SIG-M5 (cell line): ENCODE measurements at places on chromosomes 2 and 18.

DNA sequence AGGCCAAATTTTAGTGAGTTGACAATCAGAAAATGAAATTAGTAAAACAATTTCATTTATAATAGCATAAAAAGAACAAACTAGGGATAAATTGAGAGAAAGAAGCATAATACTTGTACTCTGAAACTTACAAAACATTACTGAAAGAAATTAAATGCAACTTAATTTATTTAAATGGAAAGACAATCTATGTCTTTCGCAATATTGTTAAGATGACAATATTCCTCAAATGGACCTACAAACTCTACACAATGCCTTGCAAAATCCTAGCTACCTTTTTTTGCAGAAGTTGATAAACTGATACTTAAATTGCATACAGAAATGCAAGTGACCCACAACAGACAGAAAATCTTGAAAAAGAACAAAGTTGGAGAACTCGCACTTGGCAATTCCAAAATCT lies 9.1 kb downstream of the EPG5 start:
- DNase-seq = no peak

DNA sequence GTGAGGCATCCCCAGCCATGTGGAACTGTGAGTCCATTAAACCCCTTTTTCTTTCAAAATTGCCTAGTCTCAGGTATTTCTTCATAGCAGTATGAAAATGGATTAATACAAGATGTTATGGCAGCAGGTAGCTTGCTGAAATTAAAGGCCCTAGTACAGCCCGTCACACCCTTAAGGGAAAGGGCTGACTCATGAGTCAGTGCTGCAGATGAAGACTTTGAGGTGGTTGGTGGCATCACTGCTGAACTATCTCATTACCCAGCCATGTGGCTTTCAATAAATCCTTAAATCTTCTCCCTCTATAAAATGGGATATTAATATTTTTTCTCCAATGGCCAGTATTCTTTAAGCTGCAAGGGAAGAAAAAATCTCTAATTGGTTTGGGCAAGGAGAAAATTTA lies 226.1 kb upstream of the CCDC68 start:
- no peak for DNase-seq

DNA sequence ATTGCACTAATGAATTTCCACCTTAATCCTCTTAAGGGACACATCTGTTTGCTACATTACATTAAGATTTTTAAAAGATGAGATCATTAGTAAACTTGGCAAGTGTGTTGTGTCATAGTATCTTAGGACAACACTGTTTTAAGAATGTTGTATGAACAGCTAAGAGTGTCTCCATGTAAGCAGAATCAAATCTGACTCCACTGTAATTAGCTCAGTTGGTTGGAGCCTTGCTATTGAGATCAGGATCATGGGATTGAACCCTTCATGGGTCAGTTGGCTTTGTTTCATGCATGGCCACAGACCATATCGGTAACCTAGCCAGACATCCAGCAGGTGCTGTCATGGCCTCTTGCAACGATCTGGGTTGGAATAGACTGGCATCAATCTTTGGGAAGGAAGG lies 5.2 kb downstream of the FHOD3 start:
- DNase-seq = no peak

GRCh38 chr2:131148426-131148825 lies 43.3 kb downstream of the PLEKHB2 start:
- DNase-seq = no peak

DNA sequence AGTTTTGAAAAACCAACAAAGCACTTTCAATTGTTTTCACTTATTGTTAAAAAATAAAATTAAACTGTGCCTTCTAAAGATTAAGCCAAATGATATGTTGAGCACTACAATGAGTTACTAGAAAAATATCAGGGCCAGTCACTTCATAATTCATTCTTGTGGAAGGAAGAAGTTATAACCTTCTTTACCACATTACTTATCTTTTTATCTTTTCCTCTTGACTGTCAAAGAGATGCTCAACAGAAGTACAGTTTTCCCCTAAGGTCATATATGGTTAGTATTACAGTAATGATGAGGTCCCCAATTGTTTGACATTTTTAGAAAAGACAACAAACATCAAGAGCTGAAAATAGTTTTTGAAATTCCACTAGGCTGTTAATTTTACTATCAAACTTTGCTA lies 9.4 kb downstream of the PELI1 start:
- no peak for DNase-seq

DNA sequence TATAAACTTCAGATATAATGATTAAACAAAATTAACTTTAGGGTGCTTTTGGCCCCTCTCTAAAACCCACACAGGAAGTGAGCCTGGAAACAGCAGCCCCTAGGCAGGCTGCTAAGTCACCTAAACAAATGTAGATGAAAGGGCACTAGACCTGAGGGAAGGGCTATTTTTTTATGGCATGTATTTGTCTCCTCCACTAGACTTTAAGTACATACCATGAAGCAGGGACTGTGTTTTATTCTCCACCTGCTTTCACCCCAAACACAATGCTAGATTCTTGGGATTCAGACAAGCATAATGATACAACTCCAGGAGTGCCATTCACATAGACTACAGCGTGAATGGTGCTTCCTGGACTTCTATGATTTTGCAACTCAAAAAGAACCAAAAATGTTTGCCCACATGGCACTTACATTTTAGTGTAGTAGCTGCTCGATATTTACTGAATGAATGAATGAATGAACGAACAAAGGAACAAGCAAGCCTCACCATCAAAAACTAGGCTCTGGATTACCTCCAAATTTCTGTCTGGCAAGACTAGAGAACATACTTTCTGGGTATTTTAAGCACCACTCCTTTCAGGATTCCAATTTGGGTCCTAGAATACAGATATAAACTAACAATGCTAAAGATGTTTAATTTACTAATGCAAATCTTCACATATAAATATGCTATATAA lies 10.1 kb downstream of the ATAD2B start:
- no peak for DNase-seq

DNA sequence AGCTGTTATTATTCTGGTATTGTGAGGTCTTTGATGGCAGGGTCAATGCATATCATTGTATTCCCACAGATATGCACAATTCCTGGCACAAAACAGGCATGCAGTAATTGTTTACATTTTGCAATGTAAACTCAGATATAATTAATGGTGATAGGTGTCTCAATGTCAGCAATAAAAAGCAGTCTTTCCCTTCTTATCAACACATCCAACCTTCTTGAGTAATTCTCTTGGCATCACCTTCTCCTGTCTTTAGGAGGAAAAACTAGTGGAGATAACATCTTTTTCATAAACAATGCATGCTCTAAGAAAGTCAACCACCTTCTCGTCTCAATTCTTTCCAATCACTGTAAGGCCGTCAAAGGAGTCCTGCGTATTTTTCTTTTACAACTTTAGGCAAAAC lies 313.3 kb upstream of the GULP1 start:
- DNase-seq = no peak

GRCh38 chr2:105330681-105331375 lies 1.3 kb upstream of the TGFBRAP1 start:
- no peak for DNase-seq

GRCh38 chr2:232330068-232330999 lies 48.2 kb upstream of the ALPP start:
- no peak for DNase-seq

GRCh38 chr2:136215908-136216472 lies 98.0 kb upstream of the CXCR4 start:
- peak; percentile 50 for DNase-seq

DNA sequence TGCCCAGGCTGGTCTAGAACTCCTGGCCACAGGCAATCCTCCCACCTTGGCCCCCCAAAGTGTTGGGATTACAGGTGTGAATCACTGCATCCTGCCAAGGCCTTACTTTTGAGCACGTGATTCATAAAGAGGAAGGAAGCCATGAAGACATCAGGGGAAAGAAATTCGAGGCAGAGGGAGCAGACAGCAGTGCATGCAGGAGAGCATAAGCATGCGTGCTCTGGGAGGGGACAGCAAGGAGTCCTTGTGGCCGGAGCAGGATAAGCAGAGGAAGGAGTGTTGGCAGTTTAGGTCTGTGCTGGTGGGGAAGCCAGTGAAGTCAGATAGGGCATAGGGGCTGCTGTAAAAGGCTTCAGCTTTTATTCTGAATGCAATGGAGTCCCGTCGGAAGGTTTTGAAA lies 400.5 kb upstream of the RAB12 start:
- DNase-seq = no peak

DNA sequence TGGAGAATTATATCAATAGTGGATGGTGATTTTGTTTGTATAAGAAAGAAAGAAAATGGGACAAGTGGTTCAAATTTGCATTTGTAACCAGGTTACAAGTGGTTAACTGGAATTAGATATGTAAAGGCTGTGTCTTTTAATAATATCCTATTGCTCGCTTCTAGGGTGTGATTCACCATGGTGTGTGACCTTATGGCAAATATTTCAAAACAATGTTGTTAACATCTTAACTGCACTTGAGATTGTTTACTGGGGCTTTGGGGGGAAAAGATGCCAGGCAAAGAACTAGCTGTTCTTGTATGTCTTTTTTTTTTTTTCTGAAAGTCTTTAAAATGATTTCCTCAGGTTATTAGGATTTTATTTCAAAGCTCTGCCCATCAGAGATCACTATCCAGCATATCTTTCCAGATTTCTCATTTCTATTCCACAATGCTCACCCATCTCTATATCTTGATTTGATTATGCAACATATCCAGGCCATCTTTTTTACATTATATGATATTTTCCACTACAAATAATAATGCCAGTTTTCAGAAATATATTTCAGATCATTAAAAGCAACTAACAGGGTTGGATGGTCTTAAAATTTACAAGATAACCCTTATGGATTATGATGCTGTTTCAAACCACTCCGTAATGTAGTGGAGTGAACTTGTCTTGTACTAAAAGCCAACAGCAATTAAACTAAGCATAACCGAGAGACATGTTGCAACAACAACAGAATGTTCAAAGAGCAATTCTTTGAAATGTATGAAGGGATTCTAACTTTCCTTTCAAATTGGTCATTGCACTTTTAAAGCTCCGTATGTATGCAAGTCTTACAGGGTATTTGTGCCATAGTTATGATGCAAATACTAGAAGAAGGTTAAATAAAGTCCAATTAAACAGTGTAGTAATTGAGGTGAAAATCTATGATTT lies 341.5 kb upstream of the ETAA1 start:
- no peak for DNase-seq

DNA sequence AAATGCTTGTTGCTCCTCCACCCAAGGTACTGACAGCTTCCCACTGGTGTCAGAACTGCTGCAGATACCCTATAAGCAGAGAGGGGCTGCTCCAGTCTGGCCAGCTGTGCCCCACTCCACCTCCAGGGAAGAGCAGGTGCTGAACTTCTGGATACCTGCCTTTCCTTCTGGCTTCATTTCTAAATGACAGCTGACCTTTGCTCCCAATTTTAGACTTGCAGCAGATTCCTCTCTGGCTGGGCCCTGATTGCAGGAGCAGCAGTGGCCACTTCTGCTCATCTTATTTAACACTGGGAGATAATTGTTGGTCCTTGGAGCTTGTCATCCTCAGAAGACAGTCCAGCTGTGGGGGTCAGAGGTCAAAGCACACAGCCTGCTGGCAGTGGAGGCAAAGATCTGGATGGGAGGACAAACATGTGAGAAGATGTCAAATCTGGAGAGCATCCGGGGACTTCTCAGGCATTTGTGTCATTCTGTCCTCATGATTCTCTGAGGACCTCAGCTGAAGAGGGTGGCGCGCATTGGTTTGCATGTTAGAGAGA lies 38.9 kb downstream of the SETBP1 start:
- no peak for DNase-seq

DNA sequence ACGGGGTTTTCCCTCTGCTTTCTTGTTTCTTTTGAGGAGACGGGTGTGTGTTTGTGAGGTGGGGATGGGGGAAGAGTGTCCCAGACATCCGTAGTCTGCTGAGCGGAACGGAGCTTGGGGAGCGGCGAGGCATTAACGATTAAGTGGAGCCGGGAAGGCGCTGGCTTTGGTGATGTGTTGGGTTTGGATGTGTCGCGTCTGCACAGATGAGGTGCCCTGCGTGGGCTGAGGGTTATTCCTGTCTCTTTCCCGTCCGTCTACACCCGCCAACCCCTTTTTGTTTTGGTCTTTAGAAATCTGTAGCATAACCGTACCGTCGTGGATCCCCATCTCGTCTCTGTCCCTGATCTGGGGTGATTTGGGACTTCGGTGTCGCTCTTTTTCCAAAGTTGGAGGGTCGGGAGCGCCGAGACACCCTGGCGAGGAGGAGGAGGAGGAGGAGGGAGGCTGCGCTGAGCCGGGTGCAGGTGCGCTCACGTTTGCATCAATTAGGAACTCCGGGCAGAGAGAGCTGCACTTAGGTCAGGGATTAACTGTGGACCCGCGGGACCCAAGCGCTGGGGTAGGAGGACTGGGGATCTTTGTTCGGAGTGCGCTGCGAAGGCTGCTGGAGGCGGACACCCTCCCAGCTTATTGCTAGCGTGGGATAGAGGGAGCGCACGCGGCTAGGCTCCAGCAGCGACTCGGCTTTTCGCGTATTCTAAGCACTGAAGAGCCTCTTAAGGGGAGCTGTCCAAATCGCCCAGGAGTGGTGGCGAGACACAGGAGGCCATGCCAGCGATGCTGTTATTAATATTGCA lies 720.3 kb downstream of the DPP10 start:
- DNase-seq = no peak

DNA sequence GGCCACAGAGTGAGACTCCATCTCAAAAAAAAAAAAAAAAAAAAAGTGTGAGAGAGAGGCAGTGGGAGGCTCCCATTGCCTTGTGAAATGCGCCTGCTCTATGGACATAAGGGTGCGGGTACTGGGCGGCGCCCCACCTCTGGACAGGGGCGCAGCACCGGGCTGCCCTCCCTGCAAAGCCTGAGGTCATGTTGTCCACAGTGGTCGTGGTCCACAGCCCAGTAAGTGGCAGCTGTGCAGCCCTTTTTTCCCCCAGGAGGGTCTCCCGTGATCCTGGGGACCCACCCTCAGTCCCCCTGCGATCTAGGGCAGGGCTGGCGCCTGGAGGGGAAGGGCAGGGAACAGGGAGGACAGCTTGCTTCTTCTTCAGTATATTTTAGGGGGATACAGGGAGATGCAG lies 37.8 kb downstream of the LPIN1 start:
- DNase-seq = no peak

DNA sequence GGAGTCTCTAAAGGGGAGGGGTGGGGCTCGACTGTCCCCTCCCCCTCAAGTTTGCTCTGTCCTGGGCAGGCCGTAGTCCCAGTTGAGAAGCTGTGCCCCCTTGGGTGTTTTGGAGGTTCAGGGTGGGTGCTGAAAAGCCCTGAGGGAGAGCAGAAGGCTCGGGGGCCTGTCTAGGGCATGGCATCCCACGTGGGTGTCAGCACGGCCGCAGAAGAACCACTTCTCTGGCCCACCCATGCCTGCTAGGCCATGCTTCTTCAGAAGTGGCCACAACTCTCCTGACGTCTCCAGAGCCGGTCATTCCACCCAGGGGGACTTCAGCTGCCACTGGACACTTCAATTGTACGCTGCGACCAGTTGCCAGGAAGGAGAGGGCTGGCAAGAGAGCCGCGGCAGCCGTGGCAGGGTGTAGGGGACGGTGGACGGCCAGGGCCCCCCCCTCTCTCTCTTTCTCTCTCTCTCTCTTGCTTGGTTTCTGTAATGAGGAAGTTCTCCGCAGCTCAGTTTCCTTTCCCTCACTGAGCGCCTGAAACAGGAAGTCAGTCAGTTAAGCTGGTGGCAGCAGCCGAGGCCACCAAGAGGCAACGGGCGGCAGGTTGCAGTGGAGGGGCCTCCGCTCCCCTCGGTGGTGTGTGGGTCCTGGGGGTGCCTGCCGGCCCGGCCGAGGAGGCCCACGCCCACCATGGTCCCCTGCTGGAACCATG lies at the start of gene INPP5D:
Gene INPP5D, plus strand, starts transcription at position 546 of the 704 bp plus-strand sequence. Its CDS starts 137 bp downstream, at position 683.
- DNase-seq = peak; percentile 79
